Activated CD4-positive, alpha-beta T cell treated with anti-CD3 and anti-CD28 coated beads for 36 hours (primary cell): ENCODE measurements at places on chromosomes 7 and 10. TPM values are rescaled to one million over a fixed set of nuclear protein-coding genes. Genes with fewer than 3 reads are reported as not detected.

- no peak for DNase-seq
Measured at GRCh38 chr10:45227042-45227441, 88.4 kb downstream of the OR13A1 start.

SNX10 gene
- total RNA-seq = 35.5 TPM

SMKR1 gene
- total RNA-seq = 2.3 TPM

DNA sequence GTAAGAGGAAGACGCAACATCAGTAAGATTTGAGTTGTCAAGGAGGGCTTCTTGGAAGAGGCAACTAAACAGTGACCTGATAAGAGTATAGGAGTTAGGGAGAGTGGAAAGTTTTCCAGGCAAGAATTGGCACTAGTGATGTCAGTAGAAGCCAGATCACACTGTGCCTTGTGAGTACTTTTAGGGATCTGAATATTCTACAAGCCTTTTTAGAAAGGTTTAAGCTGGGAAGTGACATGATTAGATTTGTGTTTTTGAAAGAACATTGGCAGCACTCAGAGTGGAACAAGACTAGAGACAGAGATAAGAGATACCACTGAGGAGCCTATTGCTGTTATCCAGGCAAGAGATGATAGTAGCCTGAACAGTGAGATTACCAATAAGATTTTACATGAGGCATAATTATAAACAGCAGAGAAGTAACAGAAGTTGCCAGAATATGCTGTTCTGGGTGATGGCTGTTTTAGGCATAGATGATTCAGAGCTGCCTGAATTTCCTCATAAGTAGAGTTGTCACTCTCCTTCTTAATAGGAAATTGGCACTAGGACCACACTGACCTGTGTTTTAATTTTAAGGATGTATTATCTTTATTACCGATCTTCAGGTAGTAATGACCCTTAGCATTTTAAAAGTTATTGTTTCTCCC lies 45.6 kb downstream of the NHLRC2 start:
- no peak for DNase-seq

DNA sequence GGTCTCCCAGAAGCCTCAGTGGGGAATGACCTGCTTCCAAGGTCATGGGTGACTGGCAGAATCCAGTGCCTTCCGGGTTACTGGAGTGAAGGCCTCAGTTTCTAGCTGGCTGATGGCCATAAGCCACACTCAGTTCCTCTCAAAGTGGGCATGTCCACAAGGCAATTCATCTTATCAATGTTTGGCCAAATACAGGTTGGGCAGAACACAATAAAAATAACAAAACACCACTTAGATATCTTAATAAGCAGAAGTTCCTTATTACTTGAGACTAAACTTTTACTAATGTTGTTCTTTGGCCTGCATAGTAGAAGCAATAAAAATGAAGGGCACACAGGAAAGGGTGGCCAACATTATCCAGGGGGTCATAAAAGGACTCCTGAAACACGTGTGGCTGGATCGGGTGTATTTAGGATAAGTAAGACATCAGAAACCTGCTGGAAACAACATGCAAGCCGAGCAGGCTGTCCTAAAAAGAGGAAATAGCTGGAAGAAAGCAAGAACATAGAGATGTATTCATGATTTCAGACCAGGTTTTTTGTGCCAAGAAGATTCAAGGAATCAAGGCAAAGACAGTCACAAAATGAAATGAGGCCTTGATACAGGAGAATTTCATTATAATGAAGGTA lies 19.6 kb upstream of the AKR1C2 start:
- no peak for DNase-seq

FAM25G gene
- not detected for total RNA-seq

- DNase-seq = no peak
Measured at GRCh38 chr10:90985321-90985933, 64.5 kb upstream of the ANKRD1 start.

NEUROG3 gene
- 0.21 TPM for total RNA-seq

GPNMB gene
- 0.42 TPM for total RNA-seq

DNA sequence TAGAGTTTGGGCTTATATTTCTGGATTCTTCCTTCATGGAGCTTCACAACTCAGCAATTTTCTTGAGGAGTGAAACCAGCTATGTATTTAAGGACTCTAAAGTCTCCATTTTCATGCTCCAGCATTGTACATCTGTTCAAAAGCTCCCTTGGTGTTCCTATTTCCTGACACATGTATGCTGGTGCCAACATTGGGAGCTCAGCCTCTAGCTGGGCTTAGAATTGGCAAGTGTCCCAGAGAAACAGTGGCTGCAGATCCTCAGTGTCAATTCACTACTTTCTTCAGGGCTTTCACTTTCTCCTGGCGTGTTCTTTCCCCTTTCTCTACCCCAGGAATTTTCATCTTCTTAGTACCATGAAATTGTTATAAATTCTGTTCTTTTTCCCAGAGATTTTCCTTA lies 103.1 kb downstream of the ZNF467 start:
- DNase-seq = no peak

DNA sequence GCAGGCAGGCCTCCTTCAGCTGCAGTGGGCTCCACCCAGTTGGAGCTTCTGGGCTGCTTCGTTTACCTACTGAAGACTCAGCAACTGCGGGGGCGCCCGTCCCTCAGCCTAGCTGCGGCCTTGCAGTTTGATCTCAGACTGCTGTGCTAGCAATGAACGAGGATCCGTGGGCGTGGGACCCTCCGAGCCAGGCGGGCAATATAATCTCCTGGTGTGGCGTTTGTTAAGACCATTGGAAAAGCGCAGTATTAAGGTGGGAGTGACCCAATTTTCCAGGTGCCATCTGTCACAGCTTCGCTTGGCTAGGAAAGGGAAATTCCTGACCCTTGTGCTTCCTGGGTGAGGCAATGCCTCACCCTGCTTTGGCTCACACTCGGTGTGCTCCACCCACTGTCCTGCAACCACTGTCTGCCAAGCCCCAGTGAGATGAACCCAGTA lies 159.2 kb upstream of the FOXP2 start:
- DNase-seq = no peak

DNA sequence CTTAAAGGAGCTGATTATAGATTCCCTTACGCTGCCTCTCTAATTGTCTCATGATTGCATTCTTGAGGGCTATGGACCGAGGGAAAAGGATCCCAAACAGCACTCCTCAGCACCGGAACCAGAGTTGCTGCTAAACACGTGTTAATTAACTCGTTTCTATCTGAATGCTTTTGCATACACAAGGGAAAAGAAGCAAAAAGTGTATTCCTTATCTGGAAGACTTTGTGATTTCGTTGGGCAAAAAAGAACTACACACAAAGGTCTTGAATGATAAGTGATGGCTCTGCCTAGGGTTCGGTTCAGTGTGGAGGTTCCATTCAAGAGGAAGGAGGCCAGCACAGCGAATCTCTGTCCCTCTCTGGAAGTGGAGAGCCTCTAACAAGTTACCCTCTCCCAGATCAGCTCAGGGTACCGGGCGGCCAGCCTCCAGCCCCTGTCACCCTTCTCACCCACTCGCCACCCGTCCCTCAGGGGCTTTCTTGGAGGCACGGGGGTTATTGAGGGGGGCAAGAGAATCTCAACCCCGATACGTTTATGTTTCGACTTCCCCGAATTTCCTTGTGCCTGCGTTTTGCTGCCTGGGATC lies 515 bp upstream of the SLC4A2 start:
- DNase-seq = peak; percentile 47

DNA sequence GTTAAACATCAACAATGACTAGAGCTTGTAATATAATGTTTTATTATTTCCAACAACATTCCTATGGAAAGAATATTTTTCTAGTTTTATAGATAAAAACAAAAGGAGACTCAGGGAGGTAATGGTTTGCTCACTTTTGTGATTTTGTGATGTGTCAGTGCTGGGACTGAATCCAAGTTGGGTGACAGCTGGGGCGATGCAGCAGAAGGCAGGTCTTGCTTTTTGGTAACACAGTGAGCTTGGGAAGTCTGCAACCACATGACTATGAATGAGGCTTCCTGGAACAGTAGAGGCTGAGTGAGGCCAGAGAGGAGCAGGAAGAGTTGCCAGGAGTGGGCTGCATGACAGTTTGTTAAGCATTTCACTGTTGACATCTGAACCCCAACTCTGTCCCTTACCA lies 4.9 kb upstream of the YKT6 start:
- DNase-seq = no peak

DNA sequence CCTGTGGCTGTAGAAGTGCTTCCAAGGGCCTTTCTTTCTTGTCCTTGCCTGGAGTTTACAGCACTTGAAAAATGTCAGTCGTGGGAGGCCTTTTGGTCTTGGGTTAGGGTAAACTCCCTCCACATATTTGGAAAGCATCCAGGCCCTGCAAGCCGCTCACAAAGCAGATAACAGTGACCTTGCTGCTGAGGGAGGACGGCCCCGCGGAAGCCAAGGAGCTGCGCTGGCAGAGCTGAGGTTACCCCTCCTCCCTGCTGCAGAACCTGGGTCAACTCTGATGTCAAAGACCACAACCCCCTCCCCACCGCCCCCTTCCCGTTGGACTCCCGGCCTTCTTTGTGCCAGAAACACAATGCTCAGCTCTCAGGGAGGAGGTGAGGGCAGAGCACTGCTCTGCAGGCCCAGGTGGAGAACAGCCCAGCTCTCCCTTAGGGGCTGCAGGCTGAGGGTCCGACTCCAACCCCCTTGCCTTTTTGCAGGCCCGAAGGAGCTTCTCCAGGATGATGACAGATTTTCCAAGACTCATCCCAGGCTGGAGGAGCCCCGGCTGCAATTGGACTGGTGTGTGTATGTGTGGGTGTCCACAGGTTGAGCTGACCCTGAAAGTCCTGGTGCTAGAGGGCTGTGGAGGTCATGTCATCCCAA lies 957.6 kb upstream of the ZNF722 start:
- no peak for DNase-seq
